ENCODE measurements at places on chromosomes 5 and 9.

- DNase-seq = no peak
Observed at GRCh38 chr9:88583901-88584596, 49.1 kb downstream of the NXNL2 start.

GRCh38 chr9:135093111-135093510 is 5.6 kb downstream of the OLFM1 start:
- DNase-seq = no peak

DNA sequence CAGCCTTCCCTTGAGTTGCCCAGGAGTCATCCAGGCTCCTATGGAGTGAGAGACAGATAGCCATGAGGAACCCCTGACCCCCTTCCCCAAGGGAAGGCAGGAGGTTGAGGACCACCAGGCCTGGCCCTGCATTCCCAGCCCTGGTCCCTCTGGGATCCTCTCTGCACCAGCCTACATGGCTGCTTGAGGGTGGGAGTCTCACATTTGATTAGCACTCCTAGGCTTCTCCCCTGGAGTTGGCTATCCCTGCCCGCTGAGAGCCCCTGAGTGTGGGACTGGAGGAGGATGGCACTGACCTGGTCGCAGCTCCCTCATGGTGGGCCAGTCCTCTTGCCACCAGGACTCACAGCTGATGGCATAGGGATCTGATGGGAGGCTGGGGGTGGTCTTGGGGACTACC is 46.7 kb downstream of the SAR1B start:
- DNase-seq = no peak

GRCh38 chr9:121972501-121972981 is 120.6 kb downstream of the TTLL11 start:
- no peak for DNase-seq

DNA sequence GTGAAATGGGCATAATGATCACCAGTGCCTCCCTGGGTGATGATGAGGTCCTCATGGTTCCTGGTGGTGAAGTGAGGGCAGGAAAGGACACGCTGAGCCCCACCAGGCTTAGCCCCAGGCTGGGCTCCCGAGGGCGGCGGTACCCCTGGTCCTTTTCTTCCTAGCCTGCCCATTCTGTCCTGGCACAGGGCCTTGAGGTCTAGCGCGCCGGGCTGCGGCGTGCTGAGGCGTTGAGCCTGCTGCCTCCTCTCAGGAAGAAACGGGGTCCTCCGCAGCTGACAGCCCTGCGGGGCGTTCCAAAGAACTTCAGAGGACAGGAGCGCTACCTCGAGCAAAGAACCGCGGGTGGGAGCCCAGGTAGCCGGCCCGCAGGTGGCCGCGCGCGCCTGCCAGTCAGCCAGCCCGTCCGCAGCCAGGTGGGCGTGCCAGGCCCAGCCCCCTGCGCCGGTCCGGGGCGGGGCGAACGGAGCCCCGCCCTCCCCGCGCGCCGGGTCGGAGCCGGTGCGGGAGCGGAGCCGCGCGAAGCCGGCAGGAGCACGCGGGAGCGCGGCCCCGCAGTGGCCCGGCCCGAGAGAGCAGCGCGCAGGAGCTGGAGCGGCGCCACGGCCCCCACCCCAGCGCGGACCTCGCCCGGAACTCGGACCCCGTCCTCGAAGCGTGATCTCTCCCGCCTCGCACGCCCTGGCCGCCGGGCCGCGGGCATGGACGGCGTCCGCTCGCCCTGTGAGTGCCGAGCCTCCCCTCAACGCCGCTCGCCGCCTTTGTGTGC is at the start of gene WNK2:
Gene WNK2, plus strand, starts transcription at position 477 of the 769 bp plus-strand sequence. CDS start 791 bp downstream, outside the sequence.
- DNase-seq = no peak

Measured in globus pallidus (tissue), 1 donor.